A549 treated with DMSO at 1 μM for 4 hours (cell line): ENCODE measurements at places on chromosomes 12 and 14. TPM values are rescaled to one million over a fixed set of nuclear protein-coding genes. Genes with fewer than 3 reads are reported as not detected.

Gene SLC6A15
- total RNA-seq, result 2.4 to 5.3 TPM (median 3.5 TPM) in 5 replicates

Gene ANKRD33
- 0.05 to 0.06 TPM in 2 of 5 replicates, not detected in the others for total RNA-seq

Gene C14orf39
- total RNA-seq, result not detected in 5 replicates

Gene TMEM30B
- total RNA-seq, result 0.12 to 0.26 TPM (median 0.20 TPM) in 5 replicates

Gene ARHGAP9
- 0.11 to 0.69 TPM (median 0.43 TPM) in 5 replicates for total RNA-seq

Gene OR10AD1
- not detected in 5 replicates for total RNA-seq

Gene GCN1
- 42.2 to 66.7 TPM (median 61.5 TPM) in 5 replicates for total RNA-seq

Gene BCL7A
- total RNA-seq, result 11.3 to 14.5 TPM (median 11.7 TPM) in 5 replicates

Gene AQP5
- total RNA-seq, result not detected in 5 replicates

Gene DDX51
- 20.8 to 30.8 TPM (median 28.9 TPM) in 5 replicates for total RNA-seq

Gene KRT1
- total RNA-seq, result not detected in 5 replicates

Gene DCN
- not detected in 5 replicates for total RNA-seq

Gene GLT1D1
- total RNA-seq, result not detected in 5 replicates

Gene PTPRR
- total RNA-seq, result 0.08 to 0.32 TPM (median 0.24 TPM) in 5 replicates

Gene RHEBL1
- 3.9 to 6.4 TPM (median 5.7 TPM) in 5 replicates for total RNA-seq

Gene ACTR6
- 20.5 to 32.5 TPM (median 27.1 TPM) in 5 replicates for total RNA-seq

Gene TTC5
- 20.0 to 26.9 TPM (median 21.8 TPM) in 5 replicates for total RNA-seq

Gene BEST3
- 0.67 to 1.5 TPM (median 1.2 TPM) in 5 replicates for total RNA-seq
